Activated naive CD4-positive, alpha-beta T cell treated with anti-CD3 and anti-CD28 coated beads, Interleukin-2, amount 50 U/mL, for 16 hours (primary cell): ENCODE measurements at places on chromosomes 16 and 17.
A peak's percentile ranks its signal among the peaks of the same experiment; 100 is the strongest.

GRCh38 chr16:74774223-74775139 lies at the start of gene FA2H:
TSS of gene FA2H (minus strand) at chr16:74774820. CDS start at chr16:74774755, 65 bp downstream.
- peak; percentile 67 for DNase-seq

DNA sequence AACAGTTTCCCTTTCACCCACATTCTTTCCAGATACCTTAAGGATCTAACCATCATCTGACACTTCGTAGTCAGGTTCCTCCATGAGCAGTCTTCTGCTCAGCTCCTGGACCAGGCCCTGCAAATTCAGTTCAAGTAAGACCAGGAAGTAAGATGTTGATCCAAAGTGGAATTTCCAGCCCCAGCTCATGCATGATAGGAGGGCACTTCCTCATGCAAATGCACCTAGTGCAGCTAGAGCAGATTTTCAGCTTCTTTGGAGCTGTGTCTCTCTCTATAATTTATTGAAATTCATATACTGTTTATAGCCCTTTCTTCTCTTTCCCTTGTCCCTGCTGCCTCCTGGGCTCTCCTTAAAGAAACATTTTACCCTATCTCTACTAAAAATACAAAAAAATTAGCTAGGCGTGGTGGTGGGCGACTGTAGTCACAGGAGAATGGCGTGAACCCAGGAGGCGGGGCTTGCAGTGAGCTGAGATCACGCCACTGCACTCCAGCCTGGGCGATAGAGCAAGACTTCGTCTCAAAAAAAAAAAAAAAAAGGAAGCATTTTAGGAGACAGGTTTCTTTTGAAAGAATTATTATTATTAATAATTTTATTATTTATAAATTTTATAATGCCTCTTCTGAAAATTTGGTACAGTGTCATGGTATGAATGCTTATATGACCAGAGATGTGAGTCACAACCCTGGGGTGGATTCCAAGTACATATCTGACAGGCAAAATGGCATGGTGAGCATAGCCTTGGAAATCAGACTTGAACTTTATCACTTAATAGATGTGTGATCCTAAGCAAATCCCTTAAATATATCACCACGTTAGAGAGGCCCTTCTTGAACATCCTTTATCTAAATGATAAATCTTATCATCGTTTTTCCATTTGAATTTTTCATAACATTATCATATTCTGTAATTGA lies 94.3 kb downstream of the SSH2 start:
- DNase-seq: no peak

GRCh38 chr16:31148281-31148728 lies 1.6 kb downstream of the PRSS36 start:
- no peak for DNase-seq

GRCh38 chr16:20364051-20364450 lies 11.5 kb upstream of the UMOD start:
- no peak for DNase-seq

DNA sequence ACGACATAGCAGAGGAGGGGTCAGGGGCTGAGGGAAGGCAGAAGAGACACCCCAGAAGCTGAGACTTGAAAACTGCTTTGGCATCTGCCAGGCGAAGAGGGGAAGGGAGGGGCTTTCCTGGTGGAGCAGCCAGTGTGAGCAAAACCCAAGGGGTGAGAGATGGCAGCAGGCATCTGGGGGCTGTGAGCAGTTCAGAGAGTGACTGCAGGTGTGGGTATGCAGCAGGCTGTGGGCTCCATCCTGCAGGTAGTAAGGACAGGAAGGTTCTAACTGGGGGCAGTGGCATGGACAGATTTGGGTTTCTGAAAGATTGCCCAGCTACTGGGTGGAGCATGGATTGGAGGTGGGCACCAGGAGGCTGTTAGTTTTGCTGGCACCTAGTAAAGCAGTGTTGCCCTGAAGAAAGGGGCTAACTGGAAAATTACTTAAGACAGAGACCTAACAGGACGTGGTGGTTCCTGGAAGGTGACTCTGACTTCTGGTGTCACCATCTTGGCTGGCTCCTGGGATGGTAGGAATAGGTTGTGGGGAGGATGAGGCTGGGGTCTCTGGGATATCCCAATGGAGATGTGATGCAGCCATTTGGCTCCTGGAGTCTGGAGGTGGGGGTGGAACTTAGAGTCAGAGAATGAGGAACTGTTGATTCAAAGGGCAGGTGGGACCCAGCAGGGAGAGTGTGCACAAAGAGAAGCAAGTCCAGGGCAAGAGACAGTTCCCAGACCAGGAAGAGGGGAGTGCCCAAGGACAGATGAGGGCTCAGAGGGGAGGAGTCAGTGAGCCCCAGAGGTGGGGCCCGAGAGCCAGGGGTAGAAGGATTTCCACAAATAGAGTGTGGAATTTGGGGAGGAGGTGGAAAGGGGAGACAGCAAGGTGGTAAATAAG lies 11.2 kb downstream of the BCL7C start:
- no peak for DNase-seq

DNA sequence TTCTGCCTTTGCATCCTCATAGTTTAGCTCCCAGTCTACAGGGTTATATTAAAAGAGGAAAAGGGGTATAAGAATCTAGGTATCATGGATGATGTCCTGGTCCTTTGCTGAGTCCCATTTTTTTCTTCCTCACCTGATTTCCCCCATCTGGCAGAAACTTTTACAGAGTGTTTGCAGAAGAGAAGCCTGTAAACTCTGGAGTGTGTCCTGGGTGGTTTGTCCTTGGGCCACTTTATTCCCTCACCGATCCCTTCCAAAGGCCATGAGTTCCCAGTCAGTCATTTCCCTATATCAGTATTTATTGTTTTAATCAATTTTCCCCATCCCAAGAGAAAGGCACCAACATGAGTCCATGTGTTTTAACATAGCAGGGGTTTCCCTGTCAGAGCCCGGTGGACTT lies 638.2 kb downstream of the WWOX start:
- DNase-seq: no peak
